NCI-H1092 (cell line): ENCODE measurements at places on chromosomes 11 and 22.
A peak's percentile ranks its signal among the peaks of the same experiment; 100 is the strongest.

DNA sequence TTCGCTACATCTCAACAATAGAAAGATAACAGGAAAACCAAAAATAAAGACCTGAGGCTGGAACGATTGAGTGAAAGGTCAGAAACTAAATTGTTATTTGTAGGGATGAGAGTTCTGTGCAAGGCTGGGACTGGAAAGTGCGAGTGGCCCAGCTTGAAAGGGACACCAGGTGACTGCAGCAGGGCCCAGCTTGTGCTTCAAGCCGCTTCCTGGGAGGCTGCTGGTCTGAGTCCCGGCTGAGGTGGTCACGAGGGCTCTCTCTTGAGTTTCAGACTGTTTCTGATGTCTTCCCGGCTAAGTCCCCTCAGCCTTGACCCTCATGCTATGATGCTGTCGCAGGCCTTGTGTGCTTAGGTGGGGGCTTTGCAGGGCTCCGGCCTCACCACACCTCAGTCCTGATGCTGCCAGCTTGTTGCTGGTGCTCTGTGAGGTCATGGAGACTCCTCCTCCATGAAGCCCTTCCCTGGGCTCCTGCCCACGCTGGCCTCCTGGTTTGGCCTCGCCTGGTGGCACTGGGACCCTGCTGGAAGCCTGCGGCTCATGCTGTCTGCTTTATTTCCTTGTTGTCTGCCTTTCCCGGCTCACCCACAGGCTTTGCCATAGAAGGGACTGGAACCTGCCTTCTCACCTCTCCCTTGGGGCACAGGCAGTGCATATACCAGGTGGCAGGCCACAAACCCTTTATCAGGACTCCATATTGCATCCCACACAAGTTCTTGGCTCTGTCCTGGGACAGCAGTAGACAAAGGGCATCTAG is 4.0 kb downstream of the BANF1 start:
- DNase-seq: no peak

DNA sequence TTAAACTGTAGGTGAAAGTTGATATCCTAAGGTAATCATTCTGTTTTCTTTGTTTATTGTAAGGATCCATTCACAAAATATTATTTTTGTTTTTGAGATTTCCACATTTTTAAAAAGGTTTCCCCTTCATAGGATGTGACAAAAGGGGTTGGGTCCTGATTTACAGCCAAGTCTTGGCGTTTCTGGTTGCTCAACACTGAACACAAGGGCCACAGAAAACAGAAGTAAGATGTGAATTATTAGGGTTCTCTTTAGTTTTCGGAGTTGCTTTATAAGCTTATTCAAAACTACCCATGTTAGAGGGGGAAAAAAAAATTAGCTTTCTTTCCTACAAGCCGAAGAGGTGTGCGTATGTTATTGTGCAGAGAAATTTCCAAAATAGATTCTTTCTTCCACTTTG is 30.0 kb upstream of the FLI1 start:
- DNase-seq: no peak

DNA sequence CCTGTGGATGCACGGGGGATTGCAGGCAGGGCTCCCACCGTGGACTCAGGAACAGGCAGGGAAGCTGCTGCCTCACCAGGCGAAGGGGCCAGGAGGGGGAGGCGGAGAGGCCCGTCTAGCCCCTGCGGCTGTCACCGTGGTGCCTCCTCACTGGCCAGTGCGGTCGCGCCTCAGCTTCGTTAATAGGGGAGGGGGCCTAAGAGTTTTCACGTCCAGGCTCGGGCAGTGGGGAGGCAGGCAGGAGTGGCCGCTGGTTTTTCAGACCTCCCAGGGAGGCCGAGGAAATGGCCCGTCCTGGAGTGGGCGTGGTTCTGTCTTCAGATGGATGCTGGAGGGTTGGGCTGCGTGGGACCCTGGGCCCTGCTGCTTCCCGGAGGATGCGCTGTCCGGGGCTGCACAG is 91.1 kb upstream of the B3GAT1 start:
- no peak for DNase-seq

GRCh38 chr22:35634015-35634414 is 14.2 kb upstream of the APOL6 start:
- DNase-seq: no peak

- DNase-seq: no peak
Observed at GRCh38 chr22:46047841-46048595, 71.1 kb upstream of the WNT7B start.

- DNase-seq: no peak
Observed at GRCh38 chr11:92826136-92826535, 143.3 kb upstream of the MTNR1B start.

DNA sequence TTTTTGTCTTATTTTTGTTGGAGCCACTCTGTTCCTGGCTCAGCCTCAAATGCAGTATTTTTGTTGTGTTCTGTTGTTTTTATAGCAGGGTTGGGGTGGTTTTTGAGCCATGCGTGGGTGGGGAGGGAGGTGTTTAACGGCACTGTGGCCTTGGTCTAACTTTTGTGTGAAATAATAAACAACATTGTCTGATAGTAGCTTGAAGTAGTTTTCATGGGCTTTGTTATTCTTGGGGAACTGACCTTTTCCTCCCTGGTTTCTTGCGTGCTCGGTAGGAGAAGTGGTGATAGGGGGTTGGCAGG is 6.0 kb upstream of the MCM5 start:
- DNase-seq: no peak

DNA sequence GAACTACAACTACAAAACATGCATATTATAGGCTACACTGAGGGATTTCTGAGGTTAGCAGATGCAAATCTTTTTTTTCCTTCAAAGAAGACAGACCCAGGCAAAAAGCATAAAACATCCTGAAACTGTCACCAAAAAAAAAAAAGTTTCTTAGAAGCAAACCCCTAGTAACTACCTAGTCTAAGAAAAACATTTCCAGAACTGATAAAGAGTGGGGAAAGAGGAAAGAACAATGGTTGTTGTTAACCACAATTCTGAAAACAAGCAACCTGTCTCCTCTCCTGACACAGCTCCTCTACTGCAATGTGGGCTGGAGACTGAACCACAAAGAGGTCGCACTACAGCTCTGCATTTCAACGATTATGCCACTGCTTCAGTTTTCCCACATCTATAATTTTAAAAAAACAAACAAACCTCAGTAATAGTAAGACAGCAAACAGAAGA is 15.0 kb downstream of the DENND5A start:
- DNase-seq: no peak

- no peak for DNase-seq
Observed at GRCh38 chr11:128779036-128779435, 85.2 kb downstream of the FLI1 start.

GRCh38 chr11:114466742-114467141 is 27.5 kb downstream of the REXO2 start:
- DNase-seq: no peak

DNA sequence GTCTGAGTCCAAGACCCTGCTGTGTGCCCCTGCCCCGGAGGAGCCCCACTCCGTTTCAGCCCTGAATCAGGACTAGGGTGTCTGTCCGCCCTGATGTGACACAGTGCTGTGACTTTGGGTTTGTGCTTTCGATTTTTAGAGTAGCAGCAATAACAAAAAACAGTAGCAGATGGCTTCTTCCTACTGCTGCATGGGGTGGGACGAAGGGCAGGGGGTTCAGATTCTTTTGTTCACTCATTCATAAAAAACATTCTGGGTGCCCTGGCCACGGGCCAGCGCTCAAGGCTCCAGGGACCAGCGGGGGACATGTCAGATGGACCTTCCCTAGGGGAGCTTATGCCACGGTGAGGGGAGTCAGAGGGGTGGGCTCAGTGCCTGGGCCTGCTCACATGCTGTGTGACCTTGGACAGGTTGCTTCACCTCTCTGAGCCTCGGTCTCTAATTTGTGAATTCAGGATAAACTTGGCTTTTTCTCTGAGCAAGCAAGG is 24.6 kb upstream of the PRR5 start:
- no peak for DNase-seq

DNA sequence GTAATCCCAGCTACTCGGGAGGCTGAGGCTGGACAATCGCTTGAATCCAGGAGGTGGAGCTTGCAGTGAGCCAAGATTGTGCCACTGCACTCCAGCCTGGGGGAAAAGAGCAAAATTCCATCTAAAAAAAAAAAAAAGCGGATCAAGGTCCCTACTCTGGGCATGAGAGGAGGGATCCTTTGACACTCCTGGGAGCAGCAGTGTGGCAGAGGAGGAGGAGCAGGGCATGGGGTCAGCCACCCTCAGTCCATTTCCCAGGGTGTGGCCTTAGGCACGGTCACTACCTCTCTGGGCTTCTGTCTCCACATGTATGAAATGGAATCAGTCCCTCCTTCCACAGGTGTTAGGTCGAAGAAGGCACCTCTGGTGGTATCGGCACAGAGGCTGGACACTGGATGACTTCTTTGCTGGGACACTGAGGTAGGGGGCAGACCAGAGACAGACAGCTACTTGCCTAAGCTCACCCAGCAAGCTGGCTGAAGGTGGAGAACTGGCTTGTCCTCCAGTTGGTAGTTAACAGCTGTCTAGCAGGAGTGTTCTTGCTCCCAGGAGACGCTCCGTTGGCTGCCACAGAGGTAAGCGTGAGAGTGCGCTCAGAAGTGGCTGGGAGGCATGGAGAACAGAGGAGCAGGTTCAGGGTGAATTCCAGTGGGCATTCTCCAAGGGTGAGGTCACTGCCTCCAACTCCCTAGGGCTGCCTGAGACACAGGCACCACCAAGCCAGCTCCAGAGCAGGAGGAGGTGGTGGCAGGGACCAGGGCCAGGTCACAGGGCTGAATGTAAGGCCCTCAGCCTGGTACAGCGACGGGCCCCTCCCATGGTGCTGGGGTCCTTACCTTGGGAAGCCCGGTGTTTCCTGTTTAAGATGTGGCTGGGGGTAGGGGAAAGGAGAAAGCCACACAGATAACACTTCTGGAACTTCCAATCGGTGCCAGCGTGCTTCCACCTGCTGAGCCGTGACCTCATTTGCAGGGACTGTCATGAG is 19.5 kb downstream of the TXN2 start:
- no peak for DNase-seq

- DNase-seq: no peak
Observed at GRCh38 chr11:92384802-92385201, 160.2 kb downstream of the FAT3 start.

GRCh38 chr22:36771356-36772063 is 4.4 kb downstream of the IFT27 start:
- no peak for DNase-seq

DNA sequence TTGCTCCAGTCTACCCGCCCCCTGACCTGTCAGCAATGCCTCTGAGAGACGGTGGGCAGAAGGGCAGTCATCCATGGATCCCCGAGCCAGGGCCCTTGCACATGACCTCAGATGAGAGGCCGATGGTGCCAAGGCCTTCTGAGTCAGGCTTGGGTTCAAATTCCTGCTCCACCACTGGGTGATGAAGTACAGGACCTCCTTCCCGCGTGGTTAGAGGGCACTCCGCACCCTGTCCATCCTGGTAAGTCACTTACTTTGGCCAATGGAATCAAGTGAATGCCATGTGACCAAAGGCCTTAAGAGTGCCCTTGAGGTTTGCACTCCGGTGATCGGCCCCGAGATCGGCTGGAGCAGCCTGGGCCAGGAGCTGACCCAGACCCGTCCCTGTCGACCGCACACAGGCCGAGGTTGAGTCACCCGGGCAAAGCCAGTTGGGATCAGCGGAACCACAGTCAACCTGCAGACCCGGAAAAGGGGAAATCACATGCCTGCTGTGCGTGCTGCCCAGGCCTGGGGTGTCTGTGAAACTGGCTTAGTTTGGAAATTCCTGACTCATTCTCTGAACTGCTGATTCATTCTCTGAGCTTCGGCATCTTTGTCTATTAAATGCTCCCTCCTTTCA is 48.9 kb downstream of the RTL6 start:
- DNase-seq: no peak

GRCh38 chr22:24270556-24271385 is at the start of gene SPECC1L:
Gene SPECC1L, plus strand, starts transcription at chr22:24270831. Its CDS starts 31,401 bp downstream, at chr22:24302232.
- DNase-seq: peak; percentile 86

DNA sequence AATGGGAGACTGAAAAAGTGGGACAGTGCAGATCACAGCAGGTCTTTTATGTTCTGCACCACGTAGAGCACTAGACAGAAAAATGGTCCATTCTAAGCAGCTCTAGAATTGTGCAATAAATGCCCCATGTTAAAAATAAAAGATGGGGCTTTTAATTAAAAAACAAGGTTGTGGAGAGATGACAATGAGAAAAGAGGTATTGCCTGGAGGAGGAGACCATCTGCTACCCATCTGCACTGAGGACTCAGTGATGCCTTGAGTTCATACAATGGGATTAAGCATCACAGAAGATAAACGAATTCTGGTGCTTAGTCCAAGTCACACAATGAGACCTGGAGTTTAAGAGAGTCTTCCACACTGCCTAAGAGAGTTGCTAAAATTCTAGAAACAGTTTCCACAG is 73.6 kb downstream of the PAK1 start:
- DNase-seq: no peak

GRCh38 chr11:92251980-92252379 is 27.4 kb downstream of the FAT3 start:
- no peak for DNase-seq

GRCh38 chr11:70365544-70365927 is 32.8 kb upstream of the CTTN start:
- no peak for DNase-seq

- DNase-seq: no peak
Observed at GRCh38 chr11:123523539-123523938, 93.5 kb downstream of the GRAMD1B start.

DNA sequence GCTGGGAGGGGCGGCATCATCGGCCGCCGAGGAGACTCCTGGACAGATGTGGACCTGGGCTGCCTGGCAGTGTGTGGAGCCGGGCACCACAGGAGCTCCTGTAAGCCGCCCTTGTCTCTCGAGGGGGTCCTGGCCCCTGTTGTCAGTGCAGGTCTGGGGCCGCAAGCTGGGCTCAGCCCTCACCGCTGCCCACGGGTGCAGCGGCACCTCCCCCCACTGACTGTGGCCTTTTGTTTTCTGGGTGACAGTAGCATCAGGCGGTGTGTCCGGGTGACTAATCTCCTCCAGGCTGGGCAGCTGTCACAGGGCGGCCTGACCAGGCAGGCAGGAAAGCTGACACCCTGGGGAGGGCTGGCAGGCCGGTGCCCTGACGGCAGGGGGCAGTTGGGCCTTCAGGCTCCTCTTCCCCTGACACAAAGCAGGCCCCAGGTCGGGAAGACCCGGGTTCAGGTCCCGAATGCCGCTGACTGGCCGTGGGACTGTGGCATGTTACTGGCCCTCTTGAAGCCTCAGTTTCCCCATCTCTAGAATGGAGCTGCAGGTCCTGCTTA is 16.3 kb downstream of the DGKZ start:
- DNase-seq: no peak

GRCh38 chr11:60872961-60873524 is 5.7 kb downstream of the ZP1 start:
- no peak for DNase-seq

- DNase-seq: no peak
Observed at GRCh38 chr11:117686711-117687110, 110.3 kb downstream of the DSCAML1 start.

- DNase-seq: no peak
Observed at GRCh38 chr11:1260023-1260501, 37.2 kb downstream of the MUC5B start.
